ENCODE measurements at places on chromosomes 4 and X. TPM values are rescaled to one million over a fixed set of nuclear protein-coding genes. Genes with fewer than 3 reads are reported as not detected.

GRCh38 chrX:23773601-23774175 lies 9.3 kb upstream of the SAT1 start:
- DNase-seq = no peak

- no peak for DNase-seq
These were observed 986.0 kb downstream of the CCSER1 start for GRCh38 chr4:91113130-91113706.

The DOK7 gene
- 7.1 TPM for total RNA-seq

GRCh38 chr4:116066711-116067245 lies 953.4 kb upstream of the NDST4 start:
- no peak for DNase-seq

DNA sequence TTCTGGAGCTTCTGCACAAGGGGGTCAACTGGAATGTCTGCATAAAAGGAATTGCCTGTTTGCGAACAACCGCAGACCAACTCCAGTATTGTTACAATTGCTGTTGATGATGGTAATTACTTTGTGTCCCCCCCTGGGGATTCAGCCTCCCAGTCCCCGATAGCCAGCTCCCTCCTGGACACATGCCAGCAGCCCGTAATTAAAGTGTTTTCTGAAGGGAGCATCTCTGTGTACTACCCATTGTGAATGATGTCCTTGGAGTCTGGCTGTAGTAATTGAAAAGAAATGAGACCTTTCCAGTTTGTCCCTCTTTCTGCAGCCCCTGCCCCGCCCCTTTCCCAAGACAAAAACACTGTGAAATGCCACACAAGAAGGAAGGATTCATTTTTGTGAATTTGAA lies 377.1 kb upstream of the LCORL start:
- DNase-seq = no peak

DNA sequence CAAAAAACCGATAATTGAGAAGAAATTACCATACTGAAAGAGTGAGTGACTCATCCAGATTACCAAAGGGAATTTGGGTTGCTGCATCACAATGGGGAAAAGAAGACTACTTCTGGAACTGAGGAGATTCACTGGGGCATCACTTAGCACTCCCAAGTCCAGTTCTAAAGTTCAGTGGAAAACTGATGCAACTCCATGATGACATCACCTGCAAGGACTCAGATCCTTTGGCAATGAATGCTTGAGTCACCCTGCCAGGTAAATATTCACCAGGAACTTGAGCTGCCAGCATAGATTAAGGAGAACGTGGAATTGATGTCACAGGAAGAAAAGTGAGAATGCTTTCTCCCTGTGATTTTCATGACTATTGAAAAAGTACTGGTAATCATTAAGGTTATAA lies 32.0 kb upstream of the SMIM10L2A start:
- no peak for DNase-seq

All from spleen (tissue), 13 donors.